Activated CD4-positive, alpha-beta T cell treated with anti-CD3 and anti-CD28 coated beads, Interleukin-2, amount 10 ng/mL, durations not matched to agents 24 days and 14 days (primary cell): ENCODE measurements at places on chromosomes 4 and X. TPM values are rescaled to one million over a fixed set of nuclear protein-coding genes. Genes with fewer than 3 reads are reported as not detected.

DNA sequence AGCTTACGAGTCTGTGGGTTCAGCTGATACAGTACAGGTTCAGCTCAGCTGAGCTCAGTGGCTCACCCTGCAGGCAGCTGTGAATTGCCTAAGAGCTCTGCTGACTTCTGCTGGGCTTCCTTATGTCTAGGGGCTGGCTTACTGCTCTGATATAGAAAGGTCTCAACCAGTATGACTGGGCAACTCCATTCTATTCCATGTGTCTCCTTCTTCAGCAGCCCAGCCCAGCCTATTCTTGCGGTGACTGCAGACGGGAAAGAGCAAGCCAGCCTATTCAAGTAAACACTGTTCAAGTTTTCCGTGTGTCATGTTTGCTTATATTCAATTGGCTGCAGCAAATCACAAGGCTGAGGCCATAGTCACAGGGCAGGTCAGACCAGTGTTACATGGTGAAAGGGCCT is 615.4 kb upstream of the ZFP42 start:
- no peaks in the 10 kb centered on the region for H3K36me3 ChIP-seq
- no peak overlapping the region for H3K4me3 ChIP-seq
- DNase-seq: no peak
- no peaks in the 10 kb centered on the region for H3K4me1 ChIP-seq
- no peaks in the 10 kb centered on the region for H3K27me3 ChIP-seq

DNA sequence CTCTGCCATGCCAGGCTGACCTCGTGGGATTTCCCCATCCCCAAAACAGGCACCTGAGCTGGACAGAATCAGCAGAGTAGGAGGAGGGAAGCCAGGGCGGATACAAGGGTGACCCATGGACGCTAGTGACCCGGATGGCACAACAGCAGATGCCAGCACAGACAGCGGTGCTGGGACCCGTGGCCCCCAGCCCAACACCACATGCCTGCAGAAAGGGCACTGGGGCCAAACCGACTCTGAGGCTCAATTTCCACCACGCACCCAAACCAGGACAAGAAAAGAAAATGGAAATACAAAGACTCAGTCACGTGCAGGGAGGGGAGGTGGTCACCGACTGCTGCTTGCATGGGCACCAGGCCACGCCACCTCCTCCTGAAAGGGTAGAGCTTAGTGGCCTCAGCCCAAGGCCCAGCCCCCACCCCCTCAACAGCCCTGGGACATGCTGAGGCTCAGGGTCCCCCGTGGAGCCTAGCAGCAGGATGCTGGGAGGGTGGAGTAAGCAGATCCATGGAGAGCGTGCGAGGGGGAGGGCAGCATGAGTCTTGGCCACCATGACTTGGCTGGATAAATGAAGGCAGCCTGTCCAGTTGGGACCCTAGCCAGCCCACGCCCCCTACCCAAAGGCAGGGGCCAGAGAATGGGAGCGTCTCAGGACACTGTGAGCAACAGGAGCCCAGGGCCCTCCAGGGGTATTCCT is 47.7 kb downstream of the C4orf50 start:
- H3K4me1 ChIP-seq: no peaks in the 10 kb centered on the region
- no peak overlapping the region for H3K27ac ChIP-seq
- no peak for DNase-seq
- no peaks in the 10 kb centered on the region for H3K36me3 ChIP-seq
- H3K27me3 ChIP-seq: no peaks in the 10 kb centered on the region
- no peak overlapping the region for H3K4me3 ChIP-seq

- no peaks in the 10 kb centered on the region for H3K36me3 ChIP-seq
- H3K27me3 ChIP-seq: no peaks in the 10 kb centered on the region
- H3K27ac ChIP-seq: no peak overlapping the region
- H3K4me3 ChIP-seq: no peak overlapping the region
- DNase-seq: peak; percentile 51
- H3K4me1 ChIP-seq: no peaks in the 10 kb centered on the region
Observed at GRCh38 chrX:44432641-44433040, 89.2 kb upstream of the EFHC2 start.

DNA sequence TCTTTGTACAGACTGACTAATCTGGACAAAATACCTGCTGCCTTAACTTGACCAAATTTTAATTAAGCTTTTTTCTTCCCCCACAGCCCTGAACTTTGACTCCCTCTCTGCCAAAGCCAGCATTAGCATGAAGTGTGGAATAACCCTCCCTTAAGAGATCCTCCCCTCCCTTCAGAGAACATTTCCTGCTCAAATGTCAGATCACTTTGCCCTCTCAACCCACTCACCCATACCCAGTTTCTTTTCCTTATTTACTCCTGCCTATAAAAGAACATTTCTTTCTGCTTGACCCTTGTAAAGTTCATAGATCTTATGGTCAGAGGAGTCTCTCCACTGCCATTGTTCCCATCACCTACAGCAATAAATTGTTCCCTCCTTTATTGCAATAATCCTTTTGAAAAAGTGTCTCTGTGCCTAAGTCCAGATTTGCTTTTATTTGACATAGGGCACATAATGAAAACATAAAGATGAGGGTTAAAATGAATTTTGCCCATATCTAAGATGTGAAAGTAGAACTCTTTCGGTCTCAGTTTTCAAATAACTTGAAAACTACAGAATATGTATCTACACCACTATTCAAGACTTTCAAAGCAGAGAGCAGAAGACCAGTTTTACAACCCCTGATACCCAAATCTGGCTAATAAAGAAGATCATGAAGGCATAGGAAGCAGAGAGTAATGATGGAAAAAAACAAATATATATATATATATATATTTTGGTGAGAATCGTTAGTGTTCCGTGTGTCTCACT is 289.7 kb upstream of the ANXA10 start:
- no peak for DNase-seq
- no peaks in the 10 kb centered on the region for H3K36me3 ChIP-seq
- H3K27me3 ChIP-seq: no peaks in the 10 kb centered on the region
- H3K4me1 ChIP-seq: no peaks in the 10 kb centered on the region
- H3K4me3 ChIP-seq: no peak overlapping the region
- H3K27ac ChIP-seq: no peak overlapping the region

GRCh38 chr4:110155654-110156053 is 42.8 kb downstream of the ELOVL6 start:
- H3K4me3 ChIP-seq: no peak overlapping the region
- H3K36me3 ChIP-seq: peaks cover 5% of the 10 kb centered on the region
- no peaks in the 10 kb centered on the region for H3K27me3 ChIP-seq
- DNase-seq: no peak
- H3K4me1 ChIP-seq: peaks cover 14% of the 10 kb centered on the region

- H3K4me3 ChIP-seq: no peak overlapping the region
- peaks cover 17% of the 10 kb centered on the region for H3K4me1 ChIP-seq
- no peaks in the 10 kb centered on the region for H3K27me3 ChIP-seq
- peaks cover 28% of the 10 kb centered on the region for H3K36me3 ChIP-seq
Observed at GRCh38 chr4:73189274-73189810, 69.3 kb downstream of the ANKRD17 start.

GRCh38 chr4:75545526-75545925 is 10.3 kb upstream of the ODAPH start:
- H3K27ac ChIP-seq: no peak overlapping the region
- no peaks in the 10 kb centered on the region for H3K27me3 ChIP-seq
- no peaks in the 10 kb centered on the region for H3K4me1 ChIP-seq
- no peaks in the 10 kb centered on the region for H3K36me3 ChIP-seq

DNA sequence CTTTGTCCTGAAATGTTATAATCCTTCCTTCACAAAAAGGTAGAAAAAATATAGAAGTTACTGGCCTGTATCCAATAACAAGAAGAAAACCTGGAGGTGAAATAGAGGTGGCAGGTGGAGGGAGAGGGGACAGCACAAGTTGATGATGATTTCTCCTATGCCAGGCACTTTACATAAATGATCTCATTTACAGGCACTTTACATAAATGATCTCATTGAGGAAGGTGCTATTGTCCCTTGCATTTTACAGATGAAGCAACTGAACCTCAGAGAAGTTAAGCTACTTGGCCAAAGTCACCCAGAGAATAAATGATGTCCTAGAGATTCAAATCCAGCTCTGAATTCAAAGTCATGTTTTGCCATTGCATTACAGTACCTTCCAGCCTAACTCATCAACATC is 7.1 kb upstream of the OPHN1 start:
- peaks cover 7% of the 10 kb centered on the region for H3K27me3 ChIP-seq
- no peak overlapping the region for H3K4me3 ChIP-seq
- no peaks in the 10 kb centered on the region for H3K36me3 ChIP-seq
- no peak overlapping the region for H3K27ac ChIP-seq
- DNase-seq: no peak

- H3K27me3 ChIP-seq: peaks cover 3% of the 10 kb centered on the region
- DNase-seq: no peak
- H3K36me3 ChIP-seq: no peaks in the 10 kb centered on the region
Observed at GRCh38 chrX:132689612-132690563, 201.1 kb upstream of the MBNL3 start.

DNA sequence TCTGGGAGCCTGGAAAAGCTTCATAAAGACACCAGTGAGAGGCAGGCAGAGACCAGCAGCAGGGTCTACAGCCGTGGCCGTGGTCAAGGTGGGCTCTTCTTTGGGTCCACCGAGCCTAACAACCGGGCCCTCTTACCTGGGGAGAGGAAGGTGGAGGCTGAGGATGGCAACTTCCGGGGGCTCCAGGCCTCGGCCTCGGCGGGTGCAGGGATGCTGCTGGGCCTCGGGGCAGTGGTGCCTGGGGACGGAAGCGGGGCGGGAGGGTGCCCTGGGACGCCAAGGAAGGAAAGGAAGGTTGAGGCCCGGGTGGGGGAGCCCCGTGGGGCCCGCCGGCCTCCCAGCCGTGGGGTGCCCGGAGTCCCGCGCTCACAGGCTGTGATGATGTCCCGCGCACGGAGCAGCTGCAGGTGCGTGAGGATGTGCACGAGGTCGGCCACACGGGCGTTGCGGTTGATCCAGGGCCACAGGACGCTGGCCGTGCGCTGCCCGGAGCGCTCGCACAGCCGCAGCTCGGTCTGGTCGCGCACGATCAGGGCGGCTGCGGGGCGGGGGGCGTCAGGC is 561 bp downstream of the IRAK1 start:
- peak overlapping the region; percentile 91 for H3K4me3 ChIP-seq
- peaks cover 18% of the 10 kb centered on the region for H3K36me3 ChIP-seq
- H3K27ac ChIP-seq: peak overlapping the region; percentile 90
- peak; percentile 74 for DNase-seq
- H3K4me1 ChIP-seq: peaks cover 11% of the 10 kb centered on the region
- H3K27me3 ChIP-seq: no peaks in the 10 kb centered on the region

DNA sequence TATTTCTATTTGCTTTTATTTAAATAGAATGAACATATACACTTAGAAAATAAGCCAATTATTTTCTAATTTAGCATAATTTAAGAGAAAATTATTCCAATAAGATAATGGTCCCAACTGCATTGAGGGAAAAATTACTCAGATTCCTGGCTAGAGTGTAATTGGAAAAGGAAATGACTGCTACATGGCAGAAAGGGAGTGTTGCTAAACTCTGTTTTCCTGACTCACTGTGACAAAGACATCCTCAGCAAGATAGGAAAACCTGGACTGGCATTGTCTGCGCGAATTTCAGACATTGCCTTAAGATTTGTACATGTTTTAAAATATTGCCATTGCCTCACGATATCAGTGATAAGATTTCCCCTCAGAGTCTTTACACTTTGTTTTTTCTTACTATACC is 8.2 kb downstream of the TNIP3 start:
- peaks cover 24% of the 10 kb centered on the region for H3K36me3 ChIP-seq
- H3K4me3 ChIP-seq: peak overlapping the region; percentile 61
- no peak overlapping the region for H3K27ac ChIP-seq
- H3K4me1 ChIP-seq: peaks cover 46% of the 10 kb centered on the region

GRCh38 chrX:141405486-141405852 is 163.2 kb upstream of the SPANXC start:
- H3K4me1 ChIP-seq: no peaks in the 10 kb centered on the region
- no peak overlapping the region for H3K27ac ChIP-seq
- no peaks in the 10 kb centered on the region for H3K27me3 ChIP-seq
- no peak for DNase-seq

DNA sequence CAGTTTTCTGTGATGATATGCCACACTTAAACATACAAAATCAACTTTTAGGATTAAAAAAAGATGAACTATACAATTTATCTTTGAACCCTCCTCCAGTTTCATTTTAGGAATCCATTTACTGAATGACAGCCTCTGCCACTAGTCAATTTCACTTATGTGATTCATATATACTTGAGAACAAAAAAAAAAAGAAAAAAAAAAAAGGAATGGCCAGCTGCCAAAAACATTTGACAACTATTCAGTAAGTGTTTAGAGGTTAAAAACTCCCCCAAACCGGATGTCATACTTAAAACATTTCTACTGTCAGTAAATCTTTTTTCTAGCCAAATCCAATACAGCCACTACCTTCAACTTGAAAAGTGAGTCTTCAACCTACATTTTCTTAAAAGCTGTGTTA is 266.7 kb upstream of the MAGEB2 start:
- DNase-seq: no peak
- no peak overlapping the region for H3K27ac ChIP-seq
- no peak overlapping the region for H3K4me3 ChIP-seq
- H3K4me1 ChIP-seq: no peaks in the 10 kb centered on the region
- no peaks in the 10 kb centered on the region for H3K27me3 ChIP-seq

DNA sequence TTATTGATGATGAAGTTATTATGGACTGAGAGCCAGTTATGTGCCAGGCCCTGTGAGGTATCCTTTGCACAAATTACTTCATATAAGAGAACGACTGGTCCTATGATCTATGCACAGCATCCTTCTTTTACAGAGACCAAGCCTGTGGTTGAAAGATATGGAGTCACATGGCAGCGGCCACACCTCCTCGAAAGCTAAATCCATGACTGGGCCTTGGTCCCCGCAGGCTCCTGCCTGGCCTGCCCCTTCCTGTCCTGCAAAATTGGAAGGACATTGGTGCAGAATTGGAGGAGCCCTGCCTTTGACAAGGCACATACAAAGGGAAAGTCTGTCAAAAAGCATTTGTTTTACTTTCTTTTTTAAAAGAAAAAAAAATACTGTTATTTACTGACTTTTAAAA is 18.3 kb downstream of the SORBS2 start:
- no peaks in the 10 kb centered on the region for H3K36me3 ChIP-seq
- no peak for DNase-seq
- H3K27me3 ChIP-seq: no peaks in the 10 kb centered on the region
- no peak overlapping the region for H3K4me3 ChIP-seq
- H3K27ac ChIP-seq: no peak overlapping the region

GRCh38 chrX:2314831-2315365 is 185.9 kb downstream of the DHRSX start:
- H3K36me3 ChIP-seq: peaks cover 3% of the 10 kb centered on the region
- H3K4me3 ChIP-seq: no peak overlapping the region
- no peak overlapping the region for H3K27ac ChIP-seq
- no peak for DNase-seq
- H3K27me3 ChIP-seq: no peaks in the 10 kb centered on the region

The NOA1 gene
- 17.7 and 18.5 TPM in 2 replicates for total RNA-seq

The GYPE gene
- not detected in 2 replicates for total RNA-seq

The GPC3 gene
- total RNA-seq: 0.21 and 0.40 TPM in 2 replicates

The XAGE2 gene
- total RNA-seq: not detected in 2 replicates

The VSIG4 gene
- total RNA-seq: not detected in 2 replicates
